ENCODE measurements at places on chromosomes 5 and 9. TPM values are rescaled to one million over a fixed set of nuclear protein-coding genes. Genes with fewer than 3 reads are reported as not detected.
A peak's percentile ranks its signal among the peaks of the same experiment; 100 is the strongest.

DNA sequence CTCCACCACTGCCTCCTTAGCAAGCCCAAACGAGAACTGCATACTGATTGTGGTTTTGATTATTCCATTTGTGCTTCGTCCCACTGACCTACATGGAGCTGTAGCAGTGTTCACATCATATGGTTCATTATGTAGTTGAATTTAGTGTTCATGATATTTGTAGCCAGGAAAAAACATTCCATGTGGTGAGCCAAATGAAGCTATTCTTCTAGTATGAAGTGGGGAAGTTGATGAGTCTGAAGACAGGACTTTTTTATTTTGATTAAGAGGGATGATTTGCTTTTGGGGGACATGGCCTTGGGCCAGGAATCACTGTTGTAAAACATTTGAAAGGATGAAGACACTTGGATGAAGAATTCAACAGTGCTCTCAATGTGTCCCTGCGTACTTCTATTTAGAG, 192.9 kb upstream of the SLC27A6 start:
- DNase-seq, result no peak

GRCh38 chr5:169106911-169107706, 193.8 kb downstream of the SLIT3 start:
- no peak for DNase-seq

DNA sequence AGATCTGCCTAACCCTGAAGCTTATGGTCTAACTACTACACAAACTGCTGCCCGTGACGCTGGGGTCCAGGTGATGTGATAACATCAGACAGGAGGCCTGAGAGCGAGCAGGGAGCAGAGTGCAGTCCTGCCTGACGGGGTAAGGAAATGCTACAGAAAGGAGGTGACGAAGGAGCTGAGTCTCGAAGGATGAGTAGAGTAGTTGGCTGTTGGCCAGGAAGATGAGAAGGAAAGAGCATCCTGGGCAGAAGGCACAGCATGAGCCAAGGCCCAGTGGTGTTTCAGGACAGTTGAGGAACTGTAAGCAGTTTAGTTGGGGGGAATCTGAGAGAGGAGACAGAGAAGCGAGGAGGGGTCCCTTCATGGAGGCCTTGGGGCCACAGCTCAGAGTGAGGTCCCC, 136.0 kb upstream of the TBC1D2 start:
- DNase-seq, result no peak

DNA sequence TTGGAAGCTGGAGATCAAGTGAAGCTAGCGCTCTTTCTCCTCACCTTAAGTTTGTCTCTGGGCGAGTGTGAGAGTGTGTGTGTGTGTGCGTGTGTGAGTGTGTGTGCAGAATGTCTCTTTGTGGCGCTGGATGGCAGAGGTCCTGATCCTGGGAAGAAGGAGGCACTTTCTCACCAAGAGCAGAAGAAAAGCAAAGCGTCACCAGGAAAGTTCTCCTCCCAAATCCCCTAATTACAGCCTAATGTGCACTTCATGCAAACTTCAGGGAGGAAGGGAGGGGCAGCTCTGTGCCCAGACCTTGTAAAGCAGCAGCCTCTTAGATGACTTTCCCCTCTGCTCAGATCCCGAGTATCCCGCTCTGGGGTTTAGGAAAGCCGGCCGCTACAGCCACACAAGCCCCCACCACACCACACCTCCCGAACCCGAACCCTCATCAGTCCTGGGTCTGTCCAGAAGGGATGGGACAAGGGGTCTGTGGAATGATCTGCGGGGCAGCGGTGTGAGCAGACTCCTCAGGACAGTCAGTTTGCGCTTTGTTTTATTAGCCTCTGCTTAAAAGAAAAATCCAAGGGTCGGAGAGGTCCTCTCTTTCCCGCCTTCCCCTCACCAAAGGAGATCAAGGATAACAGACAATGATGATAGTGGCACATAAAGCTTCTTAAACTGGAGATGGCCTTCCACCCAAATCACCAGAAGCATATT, at the start of gene HAPLN1:
Gene HAPLN1 (minus strand): TSS at position 20 of the 702 bp plus-strand sequence. CDS start 47,332 bp downstream, outside the sequence.
- DNase-seq, result peak; percentile 36

GRCh38 chr5:131530706-131531331, 104.2 kb downstream of the RAPGEF6 start:
- DNase-seq, result peak; percentile 23

DNA sequence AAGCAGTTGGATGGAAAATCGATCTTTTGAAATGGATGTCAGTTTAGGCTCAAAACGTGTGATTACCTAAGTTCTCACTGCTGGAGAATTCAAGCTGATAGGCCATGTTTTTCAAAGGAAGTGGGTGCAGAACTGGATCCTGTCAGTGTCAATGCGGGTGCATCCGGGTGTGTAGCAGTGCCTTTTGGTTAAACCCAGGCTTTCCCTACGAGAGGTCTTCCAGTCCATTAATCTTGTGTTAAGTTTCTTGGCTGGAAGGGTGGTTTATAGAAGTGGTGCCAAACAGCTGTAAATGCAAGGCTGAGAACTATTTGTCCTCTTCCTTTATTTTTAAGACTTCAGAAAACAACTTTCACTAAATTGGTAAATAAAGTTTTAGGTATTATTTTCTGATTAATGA, 71.9 kb downstream of the DAPK1 start:
- peak; percentile 74 for DNase-seq

GRCh38 chr5:74648835-74649293, 8.3 kb upstream of the ENC1 start:
- DNase-seq, result peak; percentile 74

DNA sequence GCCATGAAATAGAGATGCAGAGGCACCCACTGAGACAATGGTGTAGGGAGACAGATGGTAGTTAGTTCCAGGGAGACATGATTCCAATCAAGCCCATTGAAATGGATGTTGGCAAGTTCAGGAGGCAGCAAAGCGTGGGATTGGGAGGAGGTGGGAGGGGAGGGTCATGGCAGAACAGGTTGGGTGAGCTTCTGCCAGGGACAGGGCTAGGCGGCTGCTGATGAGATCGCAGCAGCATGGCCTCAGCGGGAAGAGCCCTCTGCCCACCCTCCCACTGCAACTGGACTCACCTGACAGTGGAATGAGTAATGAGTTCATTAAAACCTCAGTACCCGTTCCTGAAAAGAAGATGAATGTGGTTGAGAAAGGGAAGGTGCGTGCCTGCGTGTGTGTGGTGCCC, 418.2 kb downstream of the CDK5RAP2 start:
- no peak for DNase-seq

- DNase-seq, result no peak
Observed at GRCh38 chr9:34887841-34888240, 70.2 kb upstream of the PHF24 start.

Gene SPINK7
- total RNA-seq, result not detected

DNA sequence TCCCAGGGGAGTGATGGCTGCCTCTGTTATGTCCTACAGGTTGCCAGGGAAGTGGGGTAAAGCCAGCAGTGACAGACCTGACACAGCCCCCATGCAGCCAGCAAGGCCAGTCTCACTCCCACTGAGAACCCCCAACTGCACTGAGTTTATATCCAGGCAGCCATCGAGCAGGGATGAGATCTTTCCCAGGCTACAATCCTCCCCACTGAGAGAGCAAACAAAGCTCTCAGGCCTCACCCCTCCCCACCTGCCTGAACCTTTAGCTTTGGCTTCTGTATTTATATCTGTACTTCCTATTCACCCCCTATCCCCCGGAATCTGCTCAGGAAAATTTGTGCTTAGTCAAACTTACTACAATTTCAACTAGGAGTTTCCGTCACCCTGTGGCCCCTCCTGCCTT, 284.1 kb downstream of the FAM170A start:
- no peak for DNase-seq

DNA sequence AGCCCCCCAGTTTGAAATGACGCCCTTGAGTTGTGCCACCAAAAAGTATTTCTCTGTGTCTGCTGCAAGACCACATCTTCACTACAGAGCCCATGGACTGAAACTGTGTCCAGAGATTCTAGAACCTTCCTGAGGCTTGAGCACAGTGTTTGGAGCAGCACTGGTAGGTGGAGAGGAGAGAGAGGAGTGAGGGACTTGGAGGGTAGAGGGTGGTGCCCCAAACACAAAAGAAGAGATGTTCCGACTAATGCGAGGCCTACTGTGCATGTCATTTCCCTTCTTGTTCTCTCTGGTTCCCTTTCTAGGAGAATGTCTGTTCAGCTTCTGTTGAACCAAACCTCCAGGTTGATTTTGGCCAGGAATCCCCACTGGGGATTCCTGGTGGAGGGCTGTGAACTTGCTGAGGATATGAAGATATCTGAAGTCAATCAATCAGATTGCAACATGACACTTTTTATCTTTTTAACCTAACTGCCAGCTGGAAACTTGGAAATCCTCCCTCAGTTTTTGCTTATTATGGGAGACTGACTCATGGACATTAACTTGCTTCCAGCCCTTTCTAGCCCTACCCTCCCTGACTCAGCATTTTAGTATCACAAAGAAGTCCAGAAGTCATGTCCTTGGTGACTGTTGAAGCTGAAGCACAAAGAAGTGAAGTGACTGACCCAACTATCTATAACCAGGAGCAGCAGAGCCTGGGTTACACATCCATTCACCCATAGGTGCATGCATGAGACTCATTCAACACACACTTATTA, 154.5 kb downstream of the NR3C1 start:
- DNase-seq, result peak; percentile 88
